CMK (cell line): ENCODE measurements at places on chromosomes 3 and 15.

GRCh38 chr15:82122746-82123400 is 77.1 kb upstream of the MEX3B start:
- no peak for DNase-seq

- DNase-seq: no peak
Measured at GRCh38 chr15:40289140-40289775, 6.4 kb upstream of the ANKRD63 start.

GRCh38 chr15:95113041-95113440 is 881.7 kb downstream of the MCTP2 start:
- no peak for DNase-seq

GRCh38 chr3:187677604-187678003 is 7.4 kb upstream of the SST start:
- no peak for DNase-seq

DNA sequence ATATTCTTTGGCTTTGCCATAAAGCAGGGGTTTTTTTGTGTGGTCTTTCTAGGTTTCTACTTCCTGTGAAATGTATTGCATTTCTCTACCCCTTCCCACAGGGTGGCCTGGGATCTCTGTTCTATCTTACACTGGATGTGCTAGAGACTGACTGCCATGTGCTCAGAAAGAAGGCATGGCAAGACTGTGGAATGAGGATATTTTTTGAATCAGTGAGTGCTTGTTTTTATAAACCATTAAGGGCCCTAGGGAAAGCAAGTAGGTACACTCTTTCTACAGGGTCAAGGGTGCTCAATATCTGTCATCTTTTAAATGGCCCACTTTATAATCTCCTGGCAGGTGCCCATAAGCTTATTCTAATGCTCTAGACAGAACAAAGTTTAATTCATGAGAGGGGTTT is 730 bp downstream of the FETUB start:
- DNase-seq: no peak

- no peak for DNase-seq
Measured at GRCh38 chr3:117892431-117892841, 1142.2 kb downstream of the IGSF11 start.

DNA sequence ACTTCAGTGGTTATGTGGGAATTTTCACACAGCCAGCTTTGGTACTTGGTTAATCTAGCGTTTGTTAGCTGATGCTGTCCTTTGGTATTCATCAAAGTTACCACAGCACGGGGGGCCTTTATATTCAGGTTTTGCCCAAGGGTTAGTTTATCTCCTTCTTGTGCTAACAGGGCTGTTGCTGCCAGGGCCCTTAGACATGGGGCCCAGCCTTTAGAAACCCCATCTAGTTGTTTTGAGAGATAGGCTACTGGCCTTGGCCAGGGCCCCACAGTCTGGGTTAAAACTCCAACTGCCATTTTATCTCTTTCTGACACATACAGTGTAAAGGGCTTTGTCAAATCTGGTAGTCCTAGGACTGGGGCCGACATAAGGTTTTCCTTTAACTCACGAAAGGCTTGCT is 7.5 kb upstream of the DNAAF4 start:
- no peak for DNase-seq

DNA sequence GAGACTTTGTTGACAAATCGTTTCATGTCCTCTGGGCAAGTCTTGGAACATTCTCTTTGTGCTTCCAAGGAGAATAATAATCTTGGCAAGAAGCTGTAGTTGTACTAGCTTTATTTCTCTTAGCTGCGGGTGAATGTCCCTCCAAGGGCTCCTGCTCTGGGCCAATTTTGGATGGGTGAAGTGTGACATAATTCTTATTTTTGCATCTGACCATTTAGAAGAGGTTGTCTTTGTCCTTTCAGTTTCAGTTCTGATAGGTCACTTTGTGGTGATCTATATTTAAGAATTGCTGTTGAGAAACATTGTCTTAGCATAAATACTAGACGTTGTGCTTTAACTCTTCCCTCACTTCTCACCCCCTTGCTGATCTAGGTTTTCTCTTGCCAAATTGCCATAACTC is 164.8 kb upstream of the RORA start:
- no peak for DNase-seq

DNA sequence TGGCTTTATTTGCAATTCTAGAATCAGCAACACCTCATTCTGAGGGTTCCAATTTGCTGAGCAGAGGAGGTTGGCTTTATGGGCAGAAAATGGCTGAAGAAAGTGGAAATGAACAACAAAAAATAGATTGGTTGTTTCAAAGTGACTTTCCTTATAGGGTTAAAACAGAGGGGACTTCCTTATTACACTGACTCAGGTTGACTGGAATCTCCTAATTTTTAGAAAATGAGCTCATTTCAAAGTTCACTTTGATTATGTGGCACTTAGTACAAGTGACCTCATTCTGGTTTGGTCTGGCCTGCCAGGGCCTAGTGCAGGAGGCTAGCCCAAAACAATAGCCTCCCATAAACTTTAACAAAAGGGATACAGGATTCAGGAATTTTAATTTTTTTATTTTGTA is 41.4 kb downstream of the NFKBIZ start:
- no peak for DNase-seq

DNA sequence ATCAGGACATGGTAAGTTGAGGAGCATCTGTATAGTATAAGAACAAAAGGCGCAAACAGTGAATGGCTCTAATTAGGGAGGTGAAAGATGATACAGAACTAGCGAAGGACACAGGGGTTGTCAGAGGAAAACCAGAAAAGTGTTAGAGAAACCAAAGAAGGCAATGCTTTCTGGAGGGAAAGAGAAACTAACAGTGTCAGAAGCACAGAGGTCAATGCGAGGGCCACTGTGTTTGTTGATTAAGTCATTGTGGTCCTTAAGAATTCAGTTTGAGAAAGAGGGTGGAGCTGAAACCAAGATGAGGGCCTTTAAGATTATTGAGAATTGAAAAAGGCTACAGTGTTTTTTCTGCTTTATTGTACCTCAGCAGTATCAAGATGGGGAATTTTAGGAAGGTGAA is 28.8 kb downstream of the ATG7 start:
- DNase-seq: no peak

DNA sequence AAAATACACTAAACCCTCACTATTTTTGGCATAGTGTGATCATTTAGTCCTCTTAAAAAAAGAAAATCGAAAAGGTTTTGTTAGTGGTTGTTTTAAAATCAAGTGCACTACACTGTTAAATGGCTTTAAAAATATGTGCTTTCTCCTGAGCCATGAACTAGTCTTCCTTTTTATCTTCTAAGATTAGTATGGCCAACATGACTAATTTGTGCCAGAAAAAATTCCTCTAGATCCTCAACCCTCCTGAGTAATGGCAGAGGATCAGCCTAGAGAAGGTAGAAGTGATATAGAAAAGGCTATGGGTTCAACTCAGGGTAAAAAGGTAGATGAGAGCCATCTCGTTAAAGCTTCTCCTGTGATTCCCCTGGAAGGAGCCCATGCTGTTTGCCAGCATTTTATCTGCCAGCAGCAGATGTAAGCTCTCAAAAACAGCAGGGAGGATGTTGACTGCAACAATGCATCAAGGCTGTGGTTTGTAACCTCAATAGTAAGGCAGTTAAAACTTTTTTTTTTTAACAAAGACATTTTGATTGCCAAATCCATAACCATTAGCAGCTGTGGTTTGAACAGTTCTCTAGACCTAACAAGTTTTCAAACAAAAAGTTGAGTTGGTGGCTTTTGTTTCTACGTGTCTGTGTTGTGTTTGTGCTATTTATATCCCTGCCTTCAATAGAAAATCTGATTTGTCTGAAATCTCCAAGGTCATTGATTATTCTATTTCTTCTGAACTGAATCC is 30.2 kb upstream of the ZNF609 start:
- peak; percentile 43 for DNase-seq

DNA sequence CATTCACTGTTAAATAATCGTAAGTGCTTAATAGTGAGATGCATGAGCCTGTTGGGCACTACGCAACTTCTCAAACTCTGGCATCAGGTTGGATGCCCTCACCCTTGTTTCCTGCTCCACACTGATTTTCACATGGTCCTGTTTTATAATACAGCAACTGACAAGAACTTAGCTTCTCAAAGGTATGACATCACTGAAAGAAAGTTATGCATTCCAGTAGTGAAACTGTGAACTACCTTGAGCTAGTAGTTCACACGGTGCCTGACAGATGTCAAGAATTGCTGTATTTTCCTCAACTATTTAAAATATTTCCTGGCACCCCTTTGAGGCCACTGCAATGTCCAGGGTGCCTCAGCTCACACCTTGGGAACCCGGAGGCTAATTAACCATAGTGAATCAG is 327.5 kb downstream of the RORA start:
- no peak for DNase-seq

- DNase-seq: no peak
Measured at GRCh38 chr3:107208100-107208499, 169.1 kb upstream of the CCDC54 start.

GRCh38 chr3:105862217-105862616 is 6.6 kb downstream of the CBLB start:
- no peak for DNase-seq

DNA sequence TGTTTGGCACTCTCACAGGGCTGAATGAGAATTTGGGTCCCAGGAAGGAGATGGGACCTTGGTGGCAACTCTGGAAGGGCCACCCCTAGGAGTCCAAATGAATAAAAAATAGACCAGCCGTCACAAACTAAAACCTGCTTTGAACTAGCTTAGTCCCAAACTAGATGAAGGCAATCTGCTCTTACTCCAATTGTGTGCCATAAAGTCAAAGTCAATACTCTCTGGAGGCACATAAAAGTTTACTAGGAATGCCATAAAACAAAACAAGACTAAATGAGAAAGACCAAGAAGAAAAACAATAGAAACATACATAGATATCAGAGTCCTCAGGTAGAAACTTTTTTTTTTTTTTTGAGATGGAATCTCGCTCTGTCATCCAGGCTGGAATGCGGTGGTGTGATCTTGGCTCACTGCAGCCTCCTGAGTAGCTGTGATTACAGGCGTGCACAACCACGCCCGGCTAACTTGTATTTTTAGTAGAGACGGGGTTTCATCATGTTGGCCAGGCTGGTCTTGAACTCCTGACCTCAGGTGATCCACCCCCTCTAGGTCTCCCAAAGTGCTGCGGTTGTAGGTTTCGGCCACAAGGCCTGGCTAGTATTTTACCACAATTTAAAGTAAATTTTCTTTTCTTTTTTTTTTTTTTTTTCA is 8.1 kb downstream of the GOLGA6L2 start:
- no peak for DNase-seq

GRCh38 chr3:89504432-89504831 is 397.0 kb downstream of the EPHA3 start:
- DNase-seq: no peak

DNA sequence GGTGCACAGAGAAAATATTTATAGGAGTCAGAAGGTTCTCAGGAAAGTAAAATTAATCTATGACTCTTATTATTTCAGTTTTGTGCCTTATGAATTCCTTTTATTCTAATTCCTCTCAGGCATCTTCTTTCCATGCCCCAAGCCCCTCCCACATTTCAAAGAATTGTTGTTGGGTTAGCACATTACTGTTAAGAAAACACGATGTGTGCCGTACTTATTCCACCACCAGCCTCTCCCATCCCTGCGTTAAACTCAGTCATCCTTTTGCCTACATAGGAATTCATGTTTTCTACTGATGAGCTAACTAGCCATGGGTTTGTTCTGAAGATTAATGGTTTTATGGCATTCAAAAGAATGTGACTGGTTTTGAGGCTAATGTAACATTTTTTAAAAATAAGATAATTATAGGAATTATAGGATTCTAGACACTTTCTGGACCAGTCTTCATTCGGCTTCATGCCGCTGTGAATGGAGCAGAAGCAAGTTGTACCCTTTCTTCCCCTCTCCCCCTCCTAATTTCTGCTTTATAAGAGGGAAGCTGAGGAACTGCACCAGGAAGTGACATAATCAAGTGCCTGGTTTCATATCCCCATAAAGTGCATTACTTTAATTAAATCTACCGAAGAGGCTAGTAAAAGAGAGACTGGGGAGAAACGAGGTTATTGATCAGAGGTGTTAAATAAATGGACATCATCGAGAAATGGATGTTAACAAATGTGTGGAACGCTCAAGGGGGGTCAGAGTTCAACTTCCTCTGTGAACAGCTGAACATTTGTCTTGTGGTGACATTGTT is 12.3 kb upstream of the MB21D2 start:
- DNase-seq: no peak

DNA sequence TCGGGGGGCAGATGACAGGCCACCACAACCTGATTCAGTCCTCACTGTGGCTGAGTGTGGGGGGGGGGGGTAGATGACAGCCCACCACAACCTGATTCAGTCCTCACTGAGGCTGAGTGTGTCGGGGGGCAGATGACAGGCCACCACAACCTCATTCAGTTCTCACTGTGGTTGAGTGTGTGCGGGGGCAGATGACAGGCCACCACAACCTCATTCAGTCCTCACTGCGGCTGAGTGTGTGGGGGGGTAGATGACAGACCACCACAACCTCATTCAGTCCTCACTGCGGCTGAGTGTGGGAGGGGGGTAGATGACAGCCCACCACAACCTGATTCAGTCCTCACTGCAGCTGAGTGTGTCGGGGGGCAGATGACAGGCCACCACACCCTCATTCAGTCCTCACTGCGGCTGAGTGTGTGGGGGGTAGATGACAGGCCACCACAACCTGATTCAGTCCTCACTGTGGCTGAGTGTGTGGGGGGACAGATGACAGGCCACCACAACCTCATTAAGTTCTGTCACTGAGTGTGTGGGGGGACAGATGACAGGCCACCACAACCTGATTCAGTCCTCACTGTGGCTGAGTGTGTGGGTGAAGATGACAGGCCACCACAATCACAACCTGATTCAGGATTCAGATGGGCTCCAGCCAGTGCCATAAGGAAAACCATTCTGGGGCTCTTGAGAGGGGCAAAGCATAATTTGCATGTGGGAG is 16.9 kb downstream of the ZNF717 start:
- no peak for DNase-seq

GRCh38 chr15:25797035-25797434 is 66.1 kb downstream of the ATP10A start:
- DNase-seq: no peak
